Stimulated activated CD4-positive, alpha-beta T cell treated with anti-CD3 and anti-CD28 coated beads, Interleukin-1b, Interleukin-23, amount 100 ng/mL, for 1 hour (primary cell): ENCODE measurements at places on chromosomes 7 and 10.

DNA sequence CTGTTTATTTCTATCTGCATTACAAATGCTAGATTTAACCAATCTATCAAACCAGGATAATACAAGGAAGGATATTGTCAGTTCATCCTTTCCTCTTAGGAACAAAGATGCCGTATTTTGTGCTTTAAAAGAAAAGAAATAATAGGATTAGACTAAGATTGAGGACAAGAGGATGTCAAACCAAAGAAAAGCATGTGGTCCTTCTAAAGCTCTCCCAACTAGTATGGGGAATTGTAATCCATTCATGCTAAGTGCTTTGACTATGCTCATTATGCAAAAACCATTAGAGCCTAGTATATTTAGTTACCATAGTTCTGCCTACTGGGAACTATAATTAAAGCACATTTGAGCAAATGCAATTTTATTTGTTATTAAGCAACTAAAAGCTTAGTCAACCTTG, 280.2 kb downstream of the GRM8 start:
- DNase-seq, result no peak

DNA sequence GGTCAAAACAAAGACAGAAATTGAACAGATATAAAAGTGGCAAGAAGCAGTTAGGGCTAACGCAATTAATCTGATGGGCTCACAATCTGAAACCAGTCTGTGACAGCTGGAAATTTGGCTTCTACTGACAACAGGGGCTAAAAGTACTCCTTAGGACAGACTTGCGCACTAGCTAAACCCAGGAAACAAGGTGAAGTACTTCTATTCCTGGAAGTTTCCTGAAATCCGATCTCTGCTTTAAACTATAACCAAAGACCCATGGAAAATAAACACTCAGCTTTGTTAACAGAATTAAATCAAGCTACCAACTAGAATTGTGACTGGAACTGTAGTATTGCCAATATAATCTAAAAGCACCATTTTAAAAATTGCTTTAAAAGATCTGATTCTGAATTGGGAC, 520.2 kb upstream of the ZWINT start:
- no peak for DNase-seq

DNA sequence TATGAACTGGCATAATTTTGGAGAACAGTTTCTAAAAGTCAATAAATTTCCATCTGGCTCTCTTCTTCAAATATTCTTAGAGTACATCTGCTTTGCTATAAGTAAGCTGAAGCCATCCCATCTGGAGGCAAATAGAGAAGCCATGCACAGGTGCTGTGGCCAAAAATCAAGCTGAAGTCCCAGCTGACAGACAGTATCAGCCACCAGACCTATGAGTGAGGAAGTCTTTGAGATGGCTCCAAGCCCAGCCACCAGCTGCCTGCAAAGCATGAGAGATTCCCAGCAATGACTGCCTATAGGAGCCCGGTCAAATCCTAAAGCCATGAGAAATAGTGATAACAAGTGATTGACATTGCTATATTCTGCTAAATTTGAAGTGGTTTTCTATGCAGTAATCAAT, 21.7 kb upstream of the PRSS58 start:
- DNase-seq, result no peak

- no peak for DNase-seq
These were observed 25.3 kb upstream of the SMARCD3 start for GRCh38 chr7:151273651-151274390.
